ENCODE measurements at places on chromosomes 4 and X.

- no peak for DNase-seq
Observed at GRCh38 chrX:12463873-12464272, 325.6 kb downstream of the FRMPD4 start.

DNA sequence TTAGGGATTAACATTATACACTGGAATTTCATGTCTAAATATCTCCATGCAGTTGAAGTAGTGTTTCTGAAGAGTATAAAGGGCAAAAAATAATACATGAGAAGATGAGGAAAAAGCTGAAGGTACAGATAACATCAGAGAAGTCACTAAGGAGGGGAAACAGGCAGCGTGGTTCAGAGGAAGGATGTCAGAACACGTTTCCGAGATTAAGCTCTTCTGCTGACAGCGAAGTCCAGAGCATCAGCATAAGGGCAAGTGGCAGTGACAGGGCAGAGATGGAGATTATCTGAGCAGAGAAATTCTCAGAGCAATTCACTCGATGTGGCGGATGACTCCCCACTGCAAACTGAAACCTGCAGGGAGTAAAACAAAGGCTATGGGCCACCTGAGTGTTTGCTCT lies 443.2 kb upstream of the FRG1 start:
- DNase-seq = no peak

GRCh38 chr4:76569706-76570105 lies 134.7 kb downstream of the SHROOM3 start:
- no peak for DNase-seq

DNA sequence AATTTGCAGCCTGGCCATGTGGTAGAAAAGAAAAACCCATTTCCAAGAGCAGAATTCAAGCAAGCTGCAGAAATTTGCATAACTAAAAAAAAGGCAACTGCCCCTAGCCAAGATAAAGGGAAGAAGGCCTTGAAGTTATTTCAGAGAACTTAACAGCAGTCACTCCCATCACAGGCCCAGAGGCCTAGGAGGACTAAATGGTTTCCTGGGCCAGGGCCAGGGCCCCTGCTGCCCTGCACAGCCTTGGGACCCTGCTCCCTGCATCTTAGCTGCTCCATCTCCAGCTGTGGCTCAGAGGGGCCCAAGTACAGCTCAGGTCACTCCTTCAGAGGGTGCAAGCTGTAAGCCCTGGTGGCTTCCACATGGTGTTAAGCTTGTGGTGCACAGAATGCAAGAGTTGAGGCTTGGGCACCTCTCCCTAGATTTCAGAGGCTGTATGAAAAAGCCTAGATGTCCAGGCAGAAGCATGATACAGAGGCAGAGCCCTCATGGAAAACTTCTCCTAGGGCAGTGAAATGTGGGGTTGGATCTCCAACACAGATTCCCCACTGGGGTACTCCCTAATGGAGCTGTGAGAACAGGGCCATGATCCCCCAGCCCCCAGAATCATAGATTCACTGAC lies 6.7 kb upstream of the MID2 start:
- DNase-seq = no peak

DNA sequence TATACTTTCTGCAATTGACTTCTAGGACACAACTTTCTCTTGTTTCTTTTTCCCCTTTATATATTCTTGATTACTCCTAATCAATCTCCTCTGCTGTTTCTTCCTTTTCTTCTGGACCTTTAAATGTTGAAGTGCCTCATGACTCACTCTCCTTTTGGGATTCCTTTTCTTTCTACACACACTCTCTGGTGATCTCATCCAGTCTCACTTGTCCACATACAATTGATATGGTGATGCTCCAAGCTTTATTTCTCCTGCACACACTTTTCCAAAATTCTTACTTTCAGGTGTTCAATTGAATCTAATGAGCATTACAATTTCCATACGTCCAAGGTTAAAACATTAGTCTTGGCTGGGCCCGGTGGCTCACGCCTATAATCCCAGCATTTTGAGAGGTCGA lies 794.8 kb upstream of the EPHA5 start:
- no peak for DNase-seq

DNA sequence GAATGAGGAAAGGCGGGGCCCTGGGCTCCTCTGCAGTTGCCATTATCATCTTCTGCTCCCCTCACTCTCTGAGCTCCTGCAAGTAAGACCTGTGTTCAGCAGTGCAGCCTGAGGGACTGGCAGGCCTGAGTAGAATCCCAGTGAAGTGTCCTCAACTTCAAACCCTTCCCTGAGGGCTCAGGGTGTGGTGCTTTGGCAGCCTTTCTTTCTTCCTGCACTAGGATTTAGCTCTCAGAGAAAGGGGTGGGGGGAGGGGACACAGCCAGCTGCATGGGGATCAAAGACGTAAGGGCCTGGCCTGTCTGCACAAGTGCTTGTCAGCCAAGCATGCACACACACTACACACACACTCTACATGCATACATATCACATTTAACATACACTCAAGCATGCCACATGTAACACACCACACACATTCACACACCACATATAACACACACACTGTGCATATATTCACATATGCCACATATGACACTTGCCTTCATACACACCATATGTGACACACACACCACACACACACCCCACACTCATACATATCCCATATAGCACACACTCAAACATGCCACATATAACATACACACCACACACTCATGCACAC lies 223.4 kb upstream of the RPL34 start:
- no peak for DNase-seq

- DNase-seq = no peak
Observed at GRCh38 chr4:169243825-169244609, 26.7 kb downstream of the SH3RF1 start.

- no peak for DNase-seq
Observed at GRCh38 chrX:130167040-130167439, 1.4 kb upstream of the AIFM1 start.

GRCh38 chr4:5256421-5256820 lies 205.1 kb downstream of the STK32B start:
- DNase-seq = no peak

DNA sequence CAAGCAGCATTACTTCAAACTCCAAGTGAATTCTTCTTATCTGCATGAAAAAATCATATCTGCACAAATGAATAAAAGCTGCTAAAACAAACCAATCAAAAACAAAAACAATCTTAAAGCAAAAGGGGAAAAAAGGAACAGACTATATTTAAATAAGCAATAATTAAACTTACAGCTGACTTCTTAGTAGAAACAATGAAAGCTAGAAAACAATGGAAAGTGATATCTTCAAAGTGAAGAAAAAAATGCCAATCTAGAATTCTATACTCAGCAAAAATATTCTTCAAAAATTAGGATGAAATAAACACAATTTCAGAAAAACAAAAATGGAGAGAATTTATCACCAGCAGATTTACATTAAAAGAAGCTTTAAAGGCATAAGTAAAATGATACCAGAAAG lies 20.0 kb downstream of the STBD1 start:
- no peak for DNase-seq

Data from SJSA1 (cell line).